ENCODE measurements at places on chromosomes 11 and 22.

DNA sequence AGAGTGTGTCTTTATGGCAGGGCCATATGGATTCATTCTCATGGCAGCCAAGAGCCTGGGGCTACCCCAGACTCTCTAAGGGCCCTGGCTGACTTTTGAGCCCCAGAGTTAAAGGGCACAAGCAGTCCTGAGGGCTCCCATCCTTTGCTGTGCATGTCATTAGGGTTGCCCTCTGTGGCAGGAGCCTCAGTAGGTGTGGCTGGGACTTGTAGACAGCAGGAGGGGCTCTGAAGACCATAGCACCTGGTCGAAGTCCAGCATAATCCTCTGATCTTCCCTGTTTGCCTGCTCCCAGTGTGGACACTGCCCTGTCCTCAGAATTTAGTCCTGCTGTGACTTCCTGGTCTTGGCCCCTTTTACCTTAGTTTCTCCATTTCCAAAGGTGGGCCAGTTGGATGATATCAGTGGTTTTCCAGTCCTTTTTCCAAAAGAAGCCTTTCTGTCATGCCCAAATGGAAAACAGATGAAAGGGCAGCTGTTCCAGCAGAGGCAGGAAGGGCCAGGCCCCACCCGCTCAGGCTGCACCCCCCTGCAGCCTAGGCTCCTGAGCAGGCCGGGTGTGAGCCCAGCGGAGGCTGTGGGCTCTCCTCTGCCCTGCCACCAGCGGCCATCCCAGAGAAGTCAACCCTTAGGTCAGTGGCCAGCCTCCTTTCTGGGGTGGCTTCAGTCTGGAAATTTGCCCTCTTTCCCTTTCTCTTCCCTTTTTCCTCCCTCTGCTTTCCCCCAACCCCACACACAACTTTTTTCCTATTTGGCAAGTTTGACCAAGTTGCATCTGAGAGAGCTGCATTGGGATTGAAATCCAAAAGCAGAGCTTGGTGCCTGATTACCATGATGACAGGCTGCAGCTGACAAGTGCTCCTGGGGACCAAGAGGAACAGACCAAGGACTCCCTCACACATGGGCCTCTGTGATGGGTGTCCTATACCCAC is 32.8 kb upstream of the SUSD2 start:
- no peak for DNase-seq

GRCh38 chr11:12808519-12808918 is 134.3 kb downstream of the TEAD1 start:
- DNase-seq = no peak

- no peak for DNase-seq
Observed at GRCh38 chr11:128291835-128292234, 295.5 kb downstream of the ETS1 start.

DNA sequence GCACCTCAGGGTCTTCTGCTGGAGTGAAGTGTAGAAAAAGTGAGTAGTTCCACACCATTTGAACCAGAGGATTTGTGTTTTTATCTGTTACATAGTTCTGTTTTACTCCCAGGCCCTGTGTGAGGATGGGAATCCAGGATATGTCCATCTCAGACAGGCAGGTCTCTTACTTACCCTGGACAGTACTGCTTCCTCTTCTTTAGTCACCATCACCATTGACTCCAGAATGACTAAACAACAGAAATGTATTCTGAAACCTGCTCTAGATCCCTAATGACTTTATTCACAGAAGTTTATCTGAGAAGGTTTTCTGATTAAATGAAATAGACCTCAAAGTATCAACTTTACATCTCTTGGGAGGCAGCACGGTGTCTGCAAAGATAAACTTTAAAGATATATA is 33.6 kb downstream of the CYP2R1 start:
- DNase-seq = no peak

DNA sequence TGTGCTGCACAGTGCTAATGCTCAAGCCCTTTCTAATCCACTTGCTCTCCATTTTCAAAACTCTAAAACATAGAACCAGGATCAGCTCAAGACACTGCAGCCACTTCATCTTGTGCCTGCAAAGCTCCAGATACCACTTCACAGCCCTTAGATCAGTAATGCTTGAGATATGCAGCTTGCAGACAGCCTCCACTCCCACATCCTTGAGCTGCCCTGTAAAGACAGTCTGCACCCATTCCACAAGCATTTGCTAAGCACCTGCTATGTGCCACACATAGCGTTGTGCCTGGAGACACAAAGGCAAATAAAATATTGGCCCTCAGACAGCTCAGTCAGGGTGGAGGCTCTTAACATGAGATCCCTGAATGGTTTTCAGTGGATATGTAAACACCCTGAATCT is 192.5 kb upstream of the SNX19 start:
- no peak for DNase-seq

DNA sequence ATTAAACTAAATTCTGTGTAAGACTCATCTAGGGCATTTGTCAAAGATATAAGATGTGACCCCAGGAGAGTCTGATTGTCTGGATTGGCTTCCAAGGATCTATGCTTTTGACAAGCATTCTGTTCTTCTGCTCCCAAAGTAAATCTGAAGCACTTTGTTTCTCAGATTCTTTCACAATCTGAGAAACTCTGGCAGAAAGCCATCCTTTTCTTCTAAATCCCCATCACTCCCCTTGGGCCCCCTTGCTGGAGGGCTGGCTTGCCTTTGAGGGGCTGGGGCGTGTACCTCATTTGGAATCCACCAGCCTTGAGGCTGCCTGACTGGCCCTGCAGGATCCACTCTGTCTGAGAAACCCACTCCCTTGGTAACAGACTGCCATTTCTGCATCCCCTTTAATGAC is 173.5 kb upstream of the CTSC start:
- no peak for DNase-seq

DNA sequence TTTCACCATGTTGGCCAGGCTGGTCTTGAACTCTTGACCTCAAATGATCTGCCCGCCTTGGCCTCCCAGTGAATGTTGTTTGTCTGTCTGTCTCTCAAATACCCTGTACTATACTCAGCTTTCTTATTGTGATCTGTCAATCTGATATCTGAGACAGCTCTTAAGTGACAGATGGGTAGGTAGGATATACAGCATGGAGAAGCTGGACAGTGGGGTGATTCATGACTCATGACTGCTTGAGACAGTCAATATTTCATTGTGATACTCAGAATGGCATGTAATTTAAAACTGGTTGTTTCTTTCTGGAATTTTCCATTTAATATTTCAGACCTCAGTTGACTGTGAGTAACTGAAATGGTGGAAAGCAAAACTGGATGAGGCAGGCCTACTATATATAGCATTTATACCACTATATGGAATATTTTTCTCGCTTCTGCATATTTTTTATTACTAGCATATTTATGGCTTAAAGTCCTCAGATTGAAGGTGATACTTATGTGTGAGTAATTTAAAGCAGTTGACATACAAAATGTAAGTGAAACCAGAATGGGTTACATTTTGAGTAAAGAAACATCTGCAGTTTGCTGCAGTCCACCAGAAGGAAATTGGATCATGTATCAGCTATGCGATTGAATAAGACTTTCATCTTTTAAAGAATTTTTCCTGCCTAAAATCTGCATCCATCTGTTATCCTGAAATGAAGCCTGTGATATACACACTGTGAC is 22.3 kb downstream of the ARHGAP42 start:
- DNase-seq = no peak

DNA sequence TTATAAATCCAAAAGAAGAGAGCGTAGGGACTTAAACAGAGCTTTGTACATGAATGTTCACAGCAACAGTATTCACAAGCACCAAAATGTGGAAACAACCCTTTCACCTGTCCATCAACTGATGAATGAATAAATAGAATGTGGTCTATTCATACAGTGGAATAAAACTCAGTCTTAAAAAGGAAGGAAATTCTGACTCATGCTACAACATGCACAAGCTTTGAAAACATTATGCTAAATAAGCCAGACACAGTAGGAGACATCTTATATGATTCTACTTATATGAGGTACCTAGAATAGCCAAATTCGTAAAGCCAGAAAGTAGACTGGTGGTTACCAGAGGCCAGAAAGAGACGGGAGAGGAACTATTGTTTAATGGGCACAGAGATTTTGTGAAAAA is 74.3 kb downstream of the SHANK2 start:
- DNase-seq = no peak

DNA sequence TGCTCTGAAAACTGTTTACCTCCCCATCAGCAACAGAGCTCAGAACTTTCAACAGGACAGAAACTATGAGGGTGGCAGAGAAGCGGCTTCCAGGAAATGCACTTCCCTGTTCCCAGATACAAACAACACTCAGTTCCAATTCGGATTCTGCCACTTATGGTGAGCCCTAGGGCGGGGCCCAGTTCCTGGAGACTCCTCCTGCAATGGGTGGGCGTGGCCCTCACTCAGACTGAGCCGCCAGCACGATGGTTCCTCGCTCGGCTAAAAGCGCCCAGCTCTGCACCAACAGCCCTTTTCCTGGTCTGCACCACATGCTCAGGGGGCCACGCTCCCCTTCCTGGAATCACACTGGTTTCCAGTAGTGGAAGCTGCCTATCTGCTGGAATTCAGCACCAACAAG is 314.1 kb downstream of the CTTN start:
- DNase-seq = no peak

GRCh38 chr11:12097219-12097618 is 13.2 kb upstream of the MICAL2 start:
- no peak for DNase-seq

DNA sequence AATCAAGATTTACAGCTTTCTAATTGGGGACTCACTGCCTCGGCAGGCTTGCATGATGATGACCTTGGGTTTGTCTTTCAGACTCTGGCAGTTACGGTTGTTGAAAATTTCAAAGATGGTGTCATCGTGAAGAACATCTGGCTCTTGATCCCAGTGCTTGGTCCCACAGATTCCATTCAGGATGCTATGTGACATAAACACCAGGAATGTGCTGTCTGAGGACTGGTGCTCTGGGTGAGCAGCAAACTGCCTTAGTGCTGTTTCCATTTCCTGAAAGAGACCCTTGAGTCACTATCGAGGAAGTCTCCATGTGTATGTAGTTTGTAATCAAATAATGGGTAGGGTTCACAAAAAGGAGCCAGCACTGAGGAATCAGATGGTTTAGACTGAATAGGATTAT is 7.1 kb downstream of the CASP12 start:
- no peak for DNase-seq

DNA sequence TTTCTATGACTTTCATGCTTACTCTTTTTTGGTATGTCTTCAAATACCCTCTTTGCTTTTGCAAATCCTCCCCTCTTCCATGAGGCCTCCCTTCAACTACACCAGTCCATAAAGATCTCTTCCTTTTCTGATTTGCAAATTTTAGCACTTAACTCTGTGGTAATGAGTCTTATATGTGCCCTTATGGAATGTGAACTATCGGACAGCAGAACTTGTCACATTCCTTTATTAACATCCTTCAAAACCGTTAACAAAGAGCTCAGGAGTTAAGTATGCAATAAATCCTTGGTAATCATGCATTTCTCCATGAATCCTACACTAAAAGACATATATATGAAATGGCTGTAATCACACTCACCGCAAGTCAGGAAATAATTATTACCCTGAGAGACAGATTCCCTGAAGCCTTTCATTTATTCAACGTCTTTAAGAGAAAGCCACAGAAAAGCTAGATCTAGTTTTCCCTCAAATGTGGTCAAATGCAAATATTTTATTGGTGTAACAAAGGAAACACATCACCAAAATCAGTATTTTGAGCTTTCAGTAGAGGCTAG is 7.4 kb downstream of the CLNS1A start:
- DNase-seq = no peak
